ENCODE measurements at places on chromosomes 13 and 19.

- DNase-seq: peak; percentile 44
Measured at GRCh38 chr13:48265217-48265815, 32.3 kb downstream of the ITM2B start.

DNA sequence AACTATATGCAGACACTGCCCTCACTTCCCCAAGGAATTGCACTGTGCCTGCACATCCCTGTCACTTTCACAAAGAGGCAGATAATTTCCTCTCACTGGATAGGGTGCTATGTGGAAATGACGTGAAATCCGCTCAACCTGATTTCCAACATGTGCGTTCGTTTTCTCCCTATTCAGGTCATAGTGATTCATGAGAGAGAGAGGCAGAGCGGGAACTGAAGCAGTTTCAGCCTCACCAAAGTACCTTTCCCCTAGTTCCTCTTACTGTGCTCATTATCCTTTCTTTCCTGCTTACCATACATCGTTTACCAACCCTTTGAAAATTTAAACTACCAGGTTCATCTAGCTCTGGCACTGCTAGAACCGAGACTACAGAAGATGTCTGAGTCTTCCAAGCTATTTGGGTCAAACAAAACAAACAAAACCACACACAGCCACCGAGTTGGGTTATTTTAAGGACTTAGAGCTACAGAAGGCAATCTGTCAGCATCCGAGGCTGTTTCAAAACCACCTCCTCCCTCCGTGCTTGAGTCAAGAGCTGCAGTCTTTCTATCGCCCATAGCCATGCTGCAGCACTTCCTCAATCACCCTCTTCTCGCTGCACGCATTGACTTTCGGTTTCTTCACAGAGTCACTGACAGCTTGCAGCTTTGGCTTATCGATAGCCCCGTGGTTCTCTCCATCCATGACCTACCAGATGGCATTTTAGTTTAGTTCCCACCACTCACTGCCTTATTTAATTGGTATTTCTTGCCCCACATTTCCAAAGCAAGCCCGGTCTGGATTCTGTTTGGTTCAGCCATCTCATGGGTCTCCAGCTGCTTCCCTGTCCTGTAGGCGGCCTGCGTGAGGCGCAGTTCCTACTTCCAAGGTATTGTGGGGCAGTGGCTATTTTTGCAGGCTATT is 1395.8 kb downstream of the EFNB2 start:
- peak; percentile 95 for DNase-seq

GRCh38 chr19:4234142-4234861 is 5.0 kb downstream of the EBI3 start:
- DNase-seq: no peak

- DNase-seq: no peak
Measured at GRCh38 chr13:97300871-97301270, 78.7 kb downstream of the MBNL2 start.

DNA sequence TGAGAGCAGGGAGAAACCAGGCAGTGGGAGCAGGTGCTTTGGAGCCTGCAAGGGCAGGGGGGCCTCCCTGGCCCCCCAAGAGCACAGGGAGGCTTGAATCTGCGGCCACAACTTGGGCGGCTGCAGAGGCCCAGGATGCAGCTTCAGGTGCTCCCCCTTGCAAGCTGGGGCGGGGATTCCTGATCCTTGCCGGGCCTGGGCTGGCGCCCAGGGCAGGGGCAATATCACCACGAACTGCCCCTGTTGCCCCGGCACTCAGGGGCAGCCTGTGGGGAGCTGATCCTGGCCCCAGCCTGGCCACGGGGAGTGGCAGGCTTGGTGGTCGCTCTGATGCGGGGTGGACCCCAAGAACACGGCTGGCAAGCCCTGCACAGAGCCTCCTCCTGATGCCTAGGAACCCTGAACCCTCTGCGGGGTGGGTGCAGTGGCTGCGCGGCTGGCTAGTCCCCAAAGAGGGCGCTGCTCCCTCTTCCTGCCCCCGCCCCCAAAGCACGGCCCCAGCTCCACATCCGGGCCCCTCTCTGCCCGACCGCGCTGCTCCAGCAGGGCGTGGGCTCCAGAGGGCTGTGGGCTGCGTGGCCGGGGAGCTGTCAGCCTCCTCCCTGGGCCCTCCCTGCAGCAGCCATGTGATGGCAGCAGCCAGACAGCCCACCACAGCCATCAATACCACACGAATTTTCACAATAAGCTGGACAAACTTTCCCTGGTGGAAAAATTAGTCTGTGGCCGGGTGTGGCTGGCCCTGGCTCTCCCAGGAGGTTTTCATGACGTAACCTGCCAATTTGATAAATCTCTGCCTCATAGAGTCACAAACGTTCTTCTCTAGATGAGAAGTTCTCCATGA is 21.0 kb downstream of the TNFSF9 start:
- DNase-seq: peak; percentile 88

DNA sequence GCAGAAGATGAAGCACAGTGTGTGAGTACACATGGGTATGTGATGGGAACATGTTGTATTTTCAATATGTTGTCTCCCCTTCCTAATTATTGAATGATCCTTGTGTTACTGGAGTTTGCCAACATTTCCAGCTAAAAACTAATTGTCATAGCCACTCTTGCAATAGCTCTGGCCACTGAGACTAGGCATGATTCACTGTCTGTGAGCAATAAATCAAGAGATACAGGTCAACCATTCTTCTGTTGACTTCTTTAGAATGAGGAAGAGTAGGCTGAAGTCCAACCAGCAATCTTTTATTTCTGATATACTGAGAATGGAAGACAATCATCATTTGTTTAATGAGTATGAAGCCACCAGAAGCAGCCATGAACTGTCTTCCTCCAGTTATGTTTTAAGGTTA is 413.9 kb downstream of the SLITRK5 start:
- DNase-seq: no peak

DNA sequence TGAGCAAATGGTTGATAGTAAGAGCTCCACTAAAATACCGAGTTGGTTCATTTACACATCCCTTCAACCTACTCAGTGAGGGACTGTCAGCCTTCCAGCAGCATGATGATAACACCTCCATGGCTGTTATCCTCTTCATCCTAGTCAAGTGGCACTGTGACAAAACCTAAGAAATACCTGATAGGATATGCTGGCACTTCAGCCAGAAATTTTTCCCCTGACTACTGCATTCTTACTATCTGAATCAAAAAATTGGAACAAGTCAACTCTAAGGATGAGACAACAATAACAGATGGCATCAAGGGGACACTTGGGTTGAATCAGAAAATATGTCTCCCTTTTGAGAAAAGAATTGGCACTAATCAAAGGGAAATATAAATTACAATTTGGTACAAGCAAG is 193.9 kb downstream of the KCTD12 start:
- no peak for DNase-seq

DNA sequence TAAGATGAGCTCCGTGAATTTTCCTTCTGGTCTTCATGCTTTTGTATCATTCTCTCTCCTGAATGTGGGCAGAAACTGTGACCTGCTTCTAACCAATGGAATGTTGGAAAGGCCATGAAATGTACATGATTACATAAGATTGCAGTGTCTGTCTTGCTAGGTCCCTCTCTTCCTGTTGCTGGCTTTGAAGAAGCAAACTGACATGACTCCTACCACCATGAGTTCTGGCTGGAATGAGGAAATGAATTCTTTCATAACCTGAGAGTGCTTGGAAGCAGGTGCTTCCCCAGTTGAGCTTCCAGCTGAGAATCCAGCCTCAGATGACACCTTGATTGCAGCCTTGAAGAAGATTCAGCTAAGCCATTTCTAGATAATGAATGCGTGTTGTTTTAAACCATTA is 275.0 kb upstream of the MIR17HG start:
- no peak for DNase-seq

DNA sequence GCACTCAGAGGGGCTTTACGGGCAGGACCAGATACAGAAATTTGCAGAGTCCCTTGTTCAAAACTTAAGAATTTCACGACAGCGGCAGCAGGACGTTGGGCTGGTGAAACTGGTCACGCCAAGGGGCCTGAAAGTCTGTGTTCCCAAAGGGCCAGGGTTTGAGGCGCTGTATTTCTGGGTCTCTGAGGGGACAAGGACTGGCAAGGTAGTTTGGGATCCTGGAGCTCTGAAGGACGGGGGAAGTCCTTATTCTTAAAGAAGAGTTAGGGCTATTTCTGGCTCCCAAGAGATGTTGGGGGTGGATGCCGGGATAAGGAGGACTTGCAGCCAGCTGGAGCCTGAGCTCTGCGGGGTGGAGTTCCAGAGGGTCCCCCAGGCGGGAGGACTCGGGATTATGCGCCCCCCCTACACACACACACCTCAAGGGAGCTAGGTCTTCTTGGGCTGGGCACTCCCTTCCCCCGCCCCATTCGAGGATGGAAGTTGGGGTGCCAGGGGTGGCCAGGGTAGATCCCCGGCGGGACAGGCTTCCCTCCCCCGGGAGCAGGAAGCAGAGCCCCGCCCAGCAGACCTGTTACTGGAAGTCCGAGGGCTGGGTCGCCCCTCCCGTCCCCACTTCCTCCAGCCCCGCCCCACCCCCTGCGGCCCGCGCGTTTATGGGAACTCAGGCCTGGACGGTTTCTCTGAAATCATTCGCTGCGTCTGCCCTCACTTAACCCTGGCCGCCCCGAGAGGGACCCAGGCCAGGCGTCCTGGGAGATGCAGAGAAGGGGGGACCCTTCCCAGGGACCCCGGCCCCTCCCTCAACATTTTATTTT is 5.6 kb downstream of the BCL3 start:
- DNase-seq: peak; percentile 89

DNA sequence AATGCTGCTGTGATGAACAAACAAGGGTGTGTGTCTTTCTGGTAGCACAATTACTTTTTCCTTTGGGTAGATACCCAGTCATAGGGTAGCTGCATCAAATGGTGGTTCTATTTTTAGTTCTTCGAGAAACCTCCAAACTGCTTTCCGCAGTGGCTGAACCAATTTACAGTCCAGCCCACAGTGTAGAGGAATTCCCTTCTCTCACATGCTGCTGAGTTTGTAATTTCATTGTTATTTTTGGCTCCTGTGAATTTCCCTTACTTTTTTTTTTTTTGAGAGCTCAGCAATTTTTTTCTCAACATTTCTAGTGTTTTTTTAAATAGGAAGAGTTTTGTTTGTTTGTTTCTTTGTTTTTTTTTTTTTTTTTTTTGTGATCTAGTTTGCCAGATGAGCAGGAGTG is 37.5 kb upstream of the ADGRE1 start:
- no peak for DNase-seq

GRCh38 chr13:106752584-106753170 is 184.7 kb upstream of the ARGLU1 start:
- DNase-seq: peak; percentile 35

DNA sequence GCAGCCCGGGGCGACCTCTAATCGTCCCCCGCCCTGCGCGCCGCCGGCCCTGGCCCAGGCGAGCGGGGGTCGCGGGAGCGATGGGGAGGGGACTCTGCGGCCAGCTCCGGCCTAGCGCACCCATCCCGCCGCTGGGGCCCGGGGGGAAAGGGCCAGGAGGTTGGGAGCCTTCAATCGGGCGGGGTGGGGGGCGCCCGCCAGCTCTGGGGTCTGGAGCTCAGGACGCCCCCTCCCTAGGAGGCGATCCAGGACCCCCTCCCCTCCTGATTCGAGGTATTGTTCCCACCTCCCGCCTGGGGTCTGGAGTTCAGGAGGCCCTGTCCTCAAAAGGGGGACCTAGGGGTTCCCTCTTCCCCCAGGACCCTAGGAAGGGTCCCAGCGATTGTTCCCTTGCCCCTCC is 430 bp downstream of the ZNF358 start:
- DNase-seq: no peak

DNA sequence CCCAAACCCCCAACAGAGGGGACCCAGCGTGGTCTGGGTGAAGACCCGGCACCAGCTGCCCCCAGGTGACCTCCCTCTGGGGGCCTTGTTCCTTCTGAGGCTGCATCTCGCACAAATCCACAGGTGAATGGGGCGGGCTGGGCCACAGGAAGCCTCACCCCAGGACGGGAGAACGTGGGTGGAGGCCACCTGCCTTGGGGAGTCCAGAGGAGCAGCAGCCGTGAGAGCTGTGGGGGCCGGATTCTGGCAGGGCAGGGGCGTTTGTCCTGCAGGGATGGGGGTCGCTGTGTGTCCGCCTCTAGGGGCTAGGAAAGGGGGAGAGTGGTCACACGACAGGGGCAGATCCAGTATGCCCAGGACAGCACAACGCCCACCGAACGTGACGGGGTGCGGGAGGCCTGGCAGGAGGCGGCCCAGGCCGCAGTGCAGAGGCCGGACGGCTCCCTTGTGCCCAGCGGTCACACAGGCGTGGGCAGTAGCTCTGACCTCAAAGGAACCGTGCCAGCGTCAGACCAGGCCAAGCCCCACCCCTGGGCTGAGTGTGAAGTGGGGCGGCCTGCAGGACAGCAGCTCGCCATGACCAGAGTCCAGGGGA is 6.7 kb downstream of the POLR2E start:
- no peak for DNase-seq

DNA sequence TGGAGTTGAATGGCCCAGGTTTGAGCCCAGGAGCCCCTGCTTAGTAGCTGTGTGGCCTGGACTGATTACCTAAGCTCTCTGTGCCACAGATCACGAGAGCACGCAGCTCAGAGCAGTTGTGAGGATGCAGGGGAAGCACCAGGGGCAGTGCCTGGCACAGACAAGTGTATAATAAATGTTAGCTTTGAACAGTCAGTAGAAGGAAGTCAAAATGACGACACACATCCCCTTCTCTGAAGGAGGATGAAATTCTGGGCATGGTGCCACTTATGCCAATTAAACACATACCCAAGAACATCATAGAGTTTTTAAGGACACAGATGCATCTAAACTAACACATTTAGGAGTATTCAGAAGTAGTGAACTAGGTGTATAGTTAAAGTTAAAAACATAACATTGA is 24.9 kb upstream of the SIGLEC11 start:
- DNase-seq: peak; percentile 21

DNA sequence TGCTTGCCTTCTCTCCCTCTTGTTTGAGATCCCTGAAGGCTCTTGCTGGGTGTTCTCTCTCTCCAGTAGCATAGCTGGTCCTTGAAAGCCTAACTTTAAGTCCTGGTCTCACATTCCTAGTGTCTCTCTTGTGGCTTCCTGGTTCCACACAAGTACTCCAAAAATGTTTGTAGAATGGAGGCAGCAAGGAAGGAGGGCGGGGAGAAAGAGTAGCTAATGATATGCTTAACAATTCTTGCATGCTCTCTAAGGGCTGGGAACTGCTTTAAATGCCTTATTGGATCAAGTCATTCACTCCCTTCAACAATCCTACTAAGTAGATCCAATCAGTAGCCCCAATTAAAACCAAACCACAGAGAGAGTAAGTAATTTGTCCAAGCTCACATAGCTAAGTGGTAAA is 357.3 kb downstream of the KLF5 start:
- no peak for DNase-seq

- no peak for DNase-seq
Measured at GRCh38 chr13:44718467-44718866, 142.3 kb upstream of the TSC22D1 start.

DNA sequence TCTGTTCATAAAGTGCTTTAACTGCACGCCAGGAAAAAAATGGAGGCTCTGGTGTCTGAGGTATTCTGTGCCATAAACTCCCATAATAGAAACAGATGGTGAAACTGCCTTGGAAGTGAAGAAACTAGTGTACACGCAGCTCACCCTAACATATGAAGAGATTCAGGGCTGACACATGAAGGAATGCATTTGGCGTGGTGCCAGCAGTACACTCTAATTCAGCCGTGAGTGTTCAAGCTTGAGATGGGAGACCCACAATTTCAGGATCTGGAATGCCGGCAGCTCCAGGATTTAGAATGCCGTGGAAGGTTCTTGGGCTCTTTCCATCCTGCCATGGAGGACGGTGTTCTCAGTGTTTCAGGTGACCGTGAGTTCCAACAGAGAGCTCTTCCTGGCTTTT is 478.4 kb downstream of the TSHZ3 start:
- no peak for DNase-seq

GRCh38 chr19:3499738-3500428 is 591 bp downstream of the DOHH start:
- DNase-seq: no peak

GRCh38 chr13:97319113-97319720 is 97.1 kb downstream of the MBNL2 start:
- no peak for DNase-seq

- peak; percentile 63 for DNase-seq
Measured at GRCh38 chr19:49712397-49712859, 21.5 kb downstream of the CPT1C start.

Measured in hematopoietic multipotent progenitor cell treated with erythropoietin and hydrocortisone succinate and interleukin-3 and kit ligand, for 4 days (in vitro differentiated cells).